ENCODE measurements at places on chromosomes 3 and 15. TPM values are rescaled to one million over a fixed set of nuclear protein-coding genes. Genes with fewer than 3 reads are reported as not detected.

Gene CACNA2D3
- total RNA-seq, result 1.0 TPM

Gene LDHAL6B
- not detected for total RNA-seq

Gene GRK7
- not detected for total RNA-seq

Gene MYLK
- total RNA-seq, result 26.0 TPM

Gene MKRN2OS
- total RNA-seq, result 1.6 TPM

Gene GADL1
- total RNA-seq, result not detected

Gene GP5
- total RNA-seq, result under 0.01 TPM

Gene ACP3
- total RNA-seq, result 5.0 TPM

Gene GOLGA8O
- not detected for total RNA-seq

Gene CCR3
- total RNA-seq, result 0.07 TPM

Gene SOX14
- total RNA-seq, result not detected

Gene LRRC34
- 0.43 TPM for total RNA-seq
